ENCODE measurements at places on chromosomes 5 and 9. TPM values are rescaled to one million over a fixed set of nuclear protein-coding genes. Genes with fewer than 3 reads are reported as not detected.

GABRA1 gene
- total RNA-seq, result not detected

MARCOL gene
- total RNA-seq, result not detected

F2RL2 gene
- 0.66 TPM for total RNA-seq

REEP2 gene
- total RNA-seq, result 4.2 TPM

HARS1 gene
- total RNA-seq, result 110 TPM

FCN2 gene
- total RNA-seq, result not detected

PDZD2 gene
- total RNA-seq, result 1.6 TPM

POC5 gene
- total RNA-seq, result 8.5 TPM

CDH9 gene
- total RNA-seq, result not detected

PCDHGB6 gene
- total RNA-seq, result 2.1 TPM

ANKRD18B gene
- total RNA-seq, result 3.9 TPM

TAF11L10 gene
- total RNA-seq, result not detected

IL5 gene
- total RNA-seq, result not detected

TAL2 gene
- total RNA-seq, result not detected

DOCK2 gene
- 0.20 TPM for total RNA-seq

ACTBL2 gene
- total RNA-seq, result not detected

LCN15 gene
- not detected for total RNA-seq

RNF224 gene
- 0.07 TPM for total RNA-seq

ANXA2R gene
- 1.4 TPM for total RNA-seq

CYLC2 gene
- total RNA-seq, result not detected

MATR3 gene
- 361 TPM for total RNA-seq

PCDHGA8 gene
- 0.46 TPM for total RNA-seq

PALM2AKAP2 gene
- under 0.01 TPM for total RNA-seq

RORB gene
- total RNA-seq, result not detected

ZNF79 gene
- 9.4 TPM for total RNA-seq

SGCD gene
- not detected for total RNA-seq

HNRNPK gene
- total RNA-seq, result 905 TPM
